ENCODE measurements at places on chromosomes 12 and 14. TPM values are rescaled to one million over a fixed set of nuclear protein-coding genes. Genes with fewer than 3 reads are reported as not detected.

The ADCY4 gene
- total RNA-seq = 2.0 TPM

The ST8SIA1 gene
- total RNA-seq = 3.1 TPM

The GALNT16 gene
- total RNA-seq = 16.3 TPM

- no peaks in the 10 kb centered on the region for H3K36me3 ChIP-seq
- peaks cover 19% of the 10 kb centered on the region for H3K27me3 ChIP-seq
- no peak overlapping the region for H3K27ac ChIP-seq
- no peak for DNase-seq
Observed at GRCh38 chr12:114998750-114999128, 314.8 kb upstream of the TBX3 start.

GRCh38 chr14:78157494-78158437, 12.4 kb upstream of the NRXN3 start:
- no peaks in the 10 kb centered on the region for H3K4me1 ChIP-seq
- H3K36me3 ChIP-seq = no peaks in the 10 kb centered on the region
- no peak overlapping the region for H3K4me3 ChIP-seq
- 0 out of 2 replicates have a peak, but pooled peaks cover 5% of the 10 kb centered on the region for H3K27me3 ChIP-seq
- no peak overlapping the region for H3K27ac ChIP-seq

DNA sequence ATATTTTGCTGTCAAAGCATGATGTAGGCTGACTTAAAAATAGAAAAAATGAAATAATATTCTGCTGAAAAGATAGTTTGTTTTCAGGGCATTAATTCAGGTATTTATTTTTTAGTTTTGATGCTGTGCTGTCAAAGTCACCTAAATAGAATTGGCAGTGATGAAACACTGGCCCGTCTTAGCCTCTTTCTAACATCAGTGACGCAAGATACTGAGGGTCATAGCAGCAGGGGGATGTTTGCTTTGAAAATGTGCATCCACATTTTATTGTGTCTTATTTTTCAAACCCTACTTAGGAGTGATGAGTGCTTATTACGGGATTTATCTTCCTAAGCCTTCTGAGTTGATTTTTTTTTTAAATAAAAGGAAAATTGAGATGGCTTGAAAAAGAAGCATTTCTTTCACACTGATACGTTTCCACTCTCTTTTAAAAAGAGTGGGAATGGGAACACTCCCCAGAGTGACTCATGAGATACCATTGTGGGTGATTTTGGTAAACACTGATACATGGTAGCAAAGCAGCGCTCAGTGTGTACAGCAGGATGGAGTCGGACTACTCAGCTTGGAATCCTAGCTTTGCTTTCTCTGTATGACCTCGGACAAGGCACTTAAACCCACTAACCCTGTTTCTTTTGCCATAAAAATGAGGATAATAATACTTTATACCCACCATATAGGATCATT, 290.8 kb downstream of the ERC1 start:
- no peak overlapping the region for H3K27ac ChIP-seq
- H3K27me3 ChIP-seq = no peaks in the 10 kb centered on the region
- H3K36me3 ChIP-seq = no peaks in the 10 kb centered on the region
- no peak overlapping the region for H3K4me3 ChIP-seq
- DNase-seq = no peak

- H3K4me1 ChIP-seq = no peaks in the 10 kb centered on the region
- no peak overlapping the region for H3K4me3 ChIP-seq
- DNase-seq = no peak
Observed at GRCh38 chr12:67669934-67670631, 21.5 kb downstream of the DYRK2 start.

DNA sequence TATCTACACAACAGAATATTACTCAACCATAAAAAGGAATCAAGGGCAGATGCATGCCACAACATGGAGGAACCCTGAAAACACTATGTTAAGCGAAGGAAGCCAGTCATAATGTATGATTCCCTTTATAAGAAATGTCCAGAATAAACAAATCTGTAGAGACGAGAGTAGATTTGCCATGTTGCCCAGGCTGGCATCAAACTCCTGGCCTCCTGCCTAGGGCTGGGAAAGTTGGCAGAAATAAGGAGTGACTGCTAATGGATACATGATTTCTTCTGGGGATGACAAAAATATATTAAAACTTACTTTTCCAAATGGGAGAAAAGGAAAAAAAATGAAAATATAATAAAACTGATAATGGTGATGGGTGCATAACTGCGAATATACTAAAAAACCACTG, 10.9 kb downstream of the CLIP1 start:
- no peak overlapping the region for H3K4me3 ChIP-seq
- H3K27ac ChIP-seq = no peak overlapping the region
- H3K4me1 ChIP-seq = peaks cover 10% of the 10 kb centered on the region
- no peaks in the 10 kb centered on the region for H3K36me3 ChIP-seq
- H3K27me3 ChIP-seq = no peaks in the 10 kb centered on the region

GRCh38 chr14:103127356-103127755, 4.1 kb downstream of the TNFAIP2 start:
- H3K27ac ChIP-seq = peak overlapping the region; percentile 86
- peak; percentile 40 for DNase-seq
- peaks cover 73% of the 10 kb centered on the region for H3K4me1 ChIP-seq
- peaks cover 60% of the 10 kb centered on the region for H3K36me3 ChIP-seq

DNA sequence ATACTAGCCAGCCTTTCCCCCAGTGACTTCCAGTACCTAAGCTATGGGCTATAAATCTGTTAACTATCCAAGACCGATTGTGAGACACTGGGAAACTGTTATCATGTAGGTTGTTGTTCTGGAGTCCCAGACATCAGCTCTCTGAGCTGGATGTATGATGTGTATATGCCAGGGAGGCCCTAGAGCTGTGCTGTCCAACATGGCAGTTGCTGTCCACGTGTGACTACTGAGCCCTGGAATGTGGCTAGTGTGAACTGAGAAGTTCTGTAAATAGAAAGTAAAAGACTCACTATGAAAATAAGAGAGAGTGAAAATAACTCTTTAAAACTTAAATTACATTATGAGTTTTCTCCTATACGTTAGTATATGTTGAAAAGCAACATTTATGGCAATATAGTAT, 755.8 kb upstream of the FBXO33 start:
- no peaks in the 10 kb centered on the region for H3K4me1 ChIP-seq
- H3K4me3 ChIP-seq = no peak overlapping the region
- H3K27me3 ChIP-seq = no peaks in the 10 kb centered on the region
- no peaks in the 10 kb centered on the region for H3K36me3 ChIP-seq
- no peak for DNase-seq

GRCh38 chr14:28813810-28814209, 47.2 kb downstream of the FOXG1 start:
- no peaks in the 10 kb centered on the region for H3K4me1 ChIP-seq
- H3K36me3 ChIP-seq = no peaks in the 10 kb centered on the region
- no peaks in the 10 kb centered on the region for H3K27me3 ChIP-seq
- DNase-seq = no peak

GRCh38 chr14:61988240-61988639, 226.0 kb downstream of the SNAPC1 start:
- no peaks in the 10 kb centered on the region for H3K27me3 ChIP-seq
- no peaks in the 10 kb centered on the region for H3K36me3 ChIP-seq
- no peak overlapping the region for H3K4me3 ChIP-seq
- H3K4me1 ChIP-seq = no peaks in the 10 kb centered on the region
- DNase-seq = no peak

GRCh38 chr14:84288781-84289180, 1241.2 kb upstream of the FLRT2 start:
- H3K36me3 ChIP-seq = no peaks in the 10 kb centered on the region
- H3K4me1 ChIP-seq = no peaks in the 10 kb centered on the region
- H3K27ac ChIP-seq = no peak overlapping the region

GRCh38 chr14:105844810-105845724, 318.7 kb downstream of the TMEM121 start:
- no peak overlapping the region for H3K4me3 ChIP-seq
- no peak for DNase-seq
- H3K27ac ChIP-seq = no peak overlapping the region

DNA sequence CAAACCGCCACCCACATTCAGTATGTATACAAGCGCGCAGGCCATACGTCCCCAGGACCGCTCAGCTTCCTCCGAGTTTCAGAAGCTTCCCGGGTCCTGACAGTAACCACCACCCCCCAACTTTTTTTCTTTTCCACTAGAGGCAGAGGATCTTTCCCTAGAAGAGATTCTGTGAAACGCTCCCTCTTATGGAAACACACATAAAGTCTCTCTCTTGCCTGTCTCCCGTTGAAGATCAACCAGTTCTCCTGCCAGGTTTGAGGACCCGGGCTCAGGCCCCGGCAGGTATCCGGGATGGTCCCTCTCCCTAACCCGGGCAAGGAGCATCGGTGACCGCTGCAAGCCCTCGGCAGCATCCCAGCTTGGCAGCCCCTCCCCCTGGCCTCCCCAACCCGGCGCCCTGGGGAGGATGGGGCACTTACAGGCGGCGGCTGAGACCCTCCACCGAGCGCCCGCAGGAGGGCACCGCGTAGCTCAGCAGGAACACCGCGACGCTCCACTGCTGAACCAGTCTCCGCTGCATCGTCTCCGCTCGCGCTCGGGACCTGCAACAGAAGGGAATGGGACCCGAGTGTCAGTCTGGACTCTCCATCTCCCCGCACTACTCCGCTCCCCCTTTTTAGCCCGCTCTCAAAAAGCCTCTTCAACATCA, 3.4 kb downstream of the PTHLH start:
- H3K27ac ChIP-seq = 0 out of 2 replicates have a peak overlapping the region, but pooled peaks have one; percentile 33
- peak; percentile 29 for DNase-seq

DNA sequence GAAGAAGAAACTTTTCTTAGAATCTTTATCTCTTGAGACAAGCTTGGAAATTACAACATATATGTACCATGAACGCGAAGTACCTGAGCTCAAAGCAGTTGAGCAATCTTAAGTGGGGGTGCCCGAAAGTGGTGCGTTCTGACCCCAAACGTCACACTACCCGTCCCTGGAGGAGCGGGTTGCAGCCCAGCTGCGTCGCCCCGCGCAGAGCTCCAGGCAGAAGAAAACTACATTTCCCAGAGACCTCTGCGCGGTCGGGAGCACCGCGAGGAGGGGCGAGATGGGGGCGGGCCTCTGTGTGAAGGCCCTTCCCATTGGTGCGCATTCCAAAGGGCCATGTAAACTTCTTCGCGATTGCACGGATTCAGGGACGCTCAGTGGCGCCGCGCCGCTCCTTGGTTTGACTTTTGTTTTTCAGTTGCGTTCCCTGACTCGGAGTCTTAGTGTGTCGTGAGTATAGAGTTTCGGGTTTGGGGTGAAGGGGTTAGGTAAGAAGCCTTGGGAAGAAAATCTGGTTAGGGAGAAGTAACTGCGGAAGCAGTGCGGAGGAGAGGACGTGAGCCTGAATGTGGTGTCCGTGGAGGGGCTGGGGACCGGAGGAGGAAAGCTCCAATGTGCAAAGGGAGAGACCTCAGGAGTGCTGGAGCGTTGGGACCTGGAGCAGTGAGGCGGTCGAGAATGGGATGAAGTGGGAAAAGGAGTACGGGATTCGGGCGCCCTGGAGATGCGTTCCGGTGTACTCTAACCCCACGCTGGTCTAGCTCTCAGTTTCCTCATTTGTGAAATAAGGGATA, at the start of gene CCDC77:
CCDC77 (plus strand) TSS at position 410 of the 794 bp plus-strand sequence. CDS start 7,740 bp downstream, outside the sequence.
- H3K36me3 ChIP-seq = no peaks in the 10 kb centered on the region
- peaks cover 14% of the 10 kb centered on the region for H3K4me1 ChIP-seq
- H3K4me3 ChIP-seq = peak within 1 kb of the TSS; percentile 90

GRCh38 chr12:130954544-130954831, 781 bp downstream of the ADGRD1 start:
- H3K4me3 ChIP-seq = no peak overlapping the region
- no peak overlapping the region for H3K27ac ChIP-seq
- peaks cover 88% of the 10 kb centered on the region for H3K27me3 ChIP-seq
- H3K4me1 ChIP-seq = no peaks in the 10 kb centered on the region

DNA sequence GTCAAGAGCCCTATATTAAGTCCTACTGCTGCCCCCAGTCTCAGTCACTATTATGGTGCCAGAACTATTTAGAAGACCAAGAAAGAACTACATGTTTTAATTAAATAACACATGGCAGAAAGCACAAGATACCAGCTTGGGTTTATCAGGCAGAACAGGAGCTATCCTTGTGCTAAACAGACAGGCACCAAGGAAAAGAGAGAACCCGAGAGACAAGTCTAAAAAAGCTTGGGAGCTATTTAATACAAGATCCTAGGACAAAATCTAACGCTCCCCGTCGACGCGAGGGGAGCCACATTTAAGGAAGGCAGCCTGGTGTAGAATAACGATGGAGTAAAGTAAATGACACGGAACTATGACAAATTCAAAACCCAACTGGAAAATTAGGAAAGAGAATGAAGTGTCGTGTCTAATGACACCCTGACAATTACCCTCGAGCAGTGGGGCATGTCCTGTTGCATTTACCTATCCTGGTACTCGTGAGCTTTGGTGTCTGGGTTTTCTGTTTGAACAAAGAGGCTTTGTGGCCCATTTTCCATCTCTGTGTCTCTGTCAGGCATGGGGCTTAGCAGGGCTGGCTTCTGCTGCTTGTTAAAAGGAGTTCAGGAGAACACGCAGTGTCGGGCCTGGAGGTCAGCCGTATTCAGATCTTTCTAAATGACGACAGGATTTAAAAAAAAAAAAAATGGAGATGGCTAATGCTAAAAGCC, 140.6 kb downstream of the ETNK1 start:
- peaks cover 36% of the 10 kb centered on the region for H3K27me3 ChIP-seq
- H3K36me3 ChIP-seq = no peaks in the 10 kb centered on the region

DNA sequence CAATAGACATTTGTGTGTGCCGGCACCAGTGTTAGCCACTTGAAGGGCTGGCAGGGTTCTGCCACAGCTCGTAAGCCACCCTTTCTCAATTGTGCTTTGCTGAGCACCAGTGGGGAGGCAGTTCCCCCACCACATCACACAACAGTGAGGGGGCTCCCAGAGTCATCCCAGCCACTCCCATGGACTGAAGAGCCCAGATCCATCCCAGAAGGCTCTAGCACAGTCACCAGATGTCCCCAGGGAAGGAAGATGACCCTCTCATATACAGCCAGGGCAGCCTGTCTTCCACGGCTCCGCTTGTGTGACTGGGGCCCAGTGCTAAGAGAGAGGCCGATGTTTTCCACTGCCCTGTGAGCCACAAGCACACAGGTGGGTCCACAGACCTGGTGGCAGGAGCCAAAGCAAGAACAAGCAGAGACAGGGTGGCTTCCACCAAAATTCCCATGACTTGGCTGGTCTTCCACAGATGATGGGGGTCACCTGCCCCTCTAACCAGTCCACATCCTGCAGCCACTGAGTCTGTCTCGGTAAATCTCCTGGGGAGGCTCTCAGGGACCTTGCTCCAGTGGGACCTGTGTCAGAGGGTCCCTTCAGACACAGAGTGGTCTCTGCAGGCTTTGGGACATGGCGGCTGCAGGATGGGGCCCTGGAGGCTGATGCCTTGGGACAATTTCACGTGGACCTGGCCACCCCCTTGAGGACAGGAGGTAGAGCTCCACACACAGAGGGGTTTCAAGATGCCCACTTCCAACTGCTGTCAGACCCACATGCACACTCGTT, 71.9 kb upstream of the DDX11 start:
- no peak overlapping the region for H3K27ac ChIP-seq
- no peak for DNase-seq
- no peaks in the 10 kb centered on the region for H3K27me3 ChIP-seq
- H3K4me3 ChIP-seq = no peak overlapping the region
- 0 out of 2 replicates have a peak, but pooled peaks cover 5% of the 10 kb centered on the region for H3K36me3 ChIP-seq

DNA sequence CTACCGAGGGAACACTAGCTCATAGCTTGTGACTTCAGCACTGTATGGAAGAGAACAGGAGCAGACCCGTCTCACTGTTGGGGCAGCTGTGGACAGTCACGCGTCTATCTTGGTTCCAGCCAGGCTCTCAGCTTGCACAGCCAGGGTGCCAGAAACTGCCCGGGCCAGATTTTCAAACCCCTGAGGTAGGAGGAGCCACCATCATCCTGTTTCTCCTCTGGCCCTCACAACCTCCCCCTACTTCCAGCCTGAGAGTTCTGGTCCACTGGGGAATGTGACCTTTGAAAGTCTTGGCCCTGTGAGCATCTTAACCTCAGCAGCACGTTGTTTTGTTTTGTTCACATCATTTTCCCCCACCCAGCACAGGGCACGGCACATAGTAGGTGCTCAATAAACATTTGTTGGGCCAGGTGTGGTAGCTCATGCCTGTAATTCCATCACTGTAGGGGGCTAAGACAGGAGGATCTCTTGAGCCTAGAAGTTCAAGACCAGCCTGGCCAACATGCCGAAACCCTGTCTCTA, 50.4 kb downstream of the PSMA6 start:
- H3K4me3 ChIP-seq = no peak overlapping the region
- no peaks in the 10 kb centered on the region for H3K36me3 ChIP-seq
- peak; percentile 25 for DNase-seq
